ENCODE measurements at places on chromosomes 3 and 15.

DNA sequence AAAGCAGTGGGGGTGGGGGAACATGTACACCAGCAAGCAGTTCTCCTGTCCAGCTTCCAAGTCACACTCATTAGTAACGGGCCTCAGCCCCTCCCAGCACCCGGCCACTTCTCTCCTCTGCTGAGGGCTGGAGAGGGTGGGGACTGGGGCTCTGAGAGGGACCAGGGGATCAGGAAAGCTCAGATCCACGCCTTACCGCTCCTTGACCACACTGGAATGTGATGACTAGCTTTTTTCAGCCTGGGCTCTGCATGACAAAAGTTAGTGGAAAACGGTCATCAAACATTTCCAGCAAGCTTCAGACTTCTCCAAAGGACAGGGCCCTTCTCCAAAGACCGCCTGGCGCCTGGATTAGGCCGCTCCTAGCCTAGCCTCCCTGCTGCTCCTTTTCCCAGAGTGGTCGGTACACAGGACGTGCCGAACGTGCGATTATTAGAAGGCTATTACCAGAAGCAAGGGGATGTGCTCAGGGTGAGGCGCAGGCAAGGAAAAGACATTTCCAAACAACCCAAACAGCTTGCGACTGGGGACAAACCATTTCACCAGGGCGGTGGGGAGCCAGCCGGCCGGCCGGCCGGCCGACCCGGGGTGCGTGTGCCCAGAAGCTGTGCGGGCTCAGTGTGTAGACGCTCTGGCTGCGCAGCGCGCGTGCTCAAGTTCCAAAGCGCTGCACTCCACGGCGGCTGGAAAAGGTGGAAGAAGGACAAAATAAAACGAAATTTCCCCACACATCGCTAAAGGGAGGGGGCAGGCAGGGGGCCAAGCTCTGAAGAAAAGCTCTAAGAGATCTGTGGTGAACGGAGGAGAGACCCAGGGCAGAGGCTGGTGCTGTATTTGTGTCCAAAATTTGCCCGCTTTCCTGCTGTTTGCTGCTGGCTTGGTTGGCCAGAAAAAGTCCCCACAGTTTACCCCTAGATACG lies 51.0 kb upstream of the SSR3 start:
- no peak for DNase-seq

DNA sequence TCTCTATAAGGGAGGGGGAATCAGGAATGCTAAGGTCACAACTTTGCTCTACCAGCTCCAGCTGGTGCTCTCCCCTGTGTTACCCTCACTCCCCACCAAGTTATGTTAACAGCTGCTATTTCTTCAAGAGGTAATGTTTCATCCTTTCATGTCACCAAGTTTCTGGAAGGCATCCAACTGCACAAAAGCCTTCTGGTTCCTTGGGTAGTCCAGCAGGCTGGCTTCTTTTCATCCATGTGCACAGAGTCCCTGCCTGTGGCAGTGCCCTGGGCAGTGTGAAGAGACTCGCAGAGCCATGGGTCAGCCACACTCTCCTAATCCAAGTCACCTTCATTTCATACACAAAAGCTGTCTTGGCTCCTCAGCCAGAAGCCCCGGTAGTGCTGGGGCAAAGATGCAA lies 737.5 kb upstream of the LMCD1 start:
- DNase-seq = no peak

GRCh38 chr3:160811237-160811548 lies 55.2 kb downstream of the PPM1L start:
- DNase-seq = no peak

DNA sequence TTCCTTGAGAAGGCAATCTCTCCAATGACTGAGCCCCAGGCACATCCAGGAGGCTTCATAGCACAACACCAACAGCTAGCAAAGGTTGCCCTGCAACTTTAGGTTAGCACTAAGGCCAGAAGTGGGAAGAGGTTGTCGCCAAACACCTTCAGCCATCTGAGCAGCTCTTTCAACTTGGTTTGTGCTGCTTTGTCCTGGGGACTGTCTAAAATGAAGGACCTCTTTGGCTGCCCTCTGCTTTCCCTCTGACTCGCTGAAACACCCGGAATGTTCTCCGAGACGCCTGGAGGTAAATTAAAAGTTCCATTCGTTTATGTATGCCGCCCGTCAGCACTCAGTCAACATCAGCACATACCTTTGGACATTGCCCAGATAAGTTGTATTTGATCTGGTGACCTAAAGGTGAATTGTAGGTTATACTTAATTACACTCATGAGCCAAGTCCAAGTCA lies 121.2 kb upstream of the NR2F2 start:
- DNase-seq = no peak

DNA sequence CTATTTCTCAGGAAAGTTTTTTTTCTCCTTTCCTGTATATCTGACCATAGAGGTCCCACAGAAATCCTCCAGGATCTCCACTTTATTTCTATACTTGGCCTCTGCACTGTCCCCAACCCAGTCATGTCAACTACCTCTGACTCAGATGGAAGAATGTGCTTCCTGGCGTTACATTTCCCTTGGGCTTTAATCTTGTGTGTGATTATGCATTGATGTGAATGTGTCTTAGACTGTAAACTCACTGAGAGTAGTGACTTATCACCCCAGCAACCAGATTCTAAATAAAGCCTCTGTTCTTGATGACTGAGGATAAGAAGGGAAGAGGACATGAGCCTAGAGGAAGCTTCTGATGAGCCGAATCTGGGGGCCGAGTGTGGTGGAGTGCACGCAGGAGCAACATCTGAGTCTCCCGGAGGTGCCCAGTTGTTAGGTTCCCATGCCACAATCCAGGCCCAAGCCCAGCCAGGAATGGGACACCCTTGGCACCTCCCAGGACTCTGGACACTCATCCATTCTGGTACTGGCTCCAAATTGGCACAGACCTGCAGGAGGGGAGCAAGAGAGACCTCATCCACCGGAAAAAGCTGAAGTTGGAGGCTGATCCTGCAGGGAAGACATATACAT lies 32.1 kb upstream of the HEG1 start:
- DNase-seq = no peak

DNA sequence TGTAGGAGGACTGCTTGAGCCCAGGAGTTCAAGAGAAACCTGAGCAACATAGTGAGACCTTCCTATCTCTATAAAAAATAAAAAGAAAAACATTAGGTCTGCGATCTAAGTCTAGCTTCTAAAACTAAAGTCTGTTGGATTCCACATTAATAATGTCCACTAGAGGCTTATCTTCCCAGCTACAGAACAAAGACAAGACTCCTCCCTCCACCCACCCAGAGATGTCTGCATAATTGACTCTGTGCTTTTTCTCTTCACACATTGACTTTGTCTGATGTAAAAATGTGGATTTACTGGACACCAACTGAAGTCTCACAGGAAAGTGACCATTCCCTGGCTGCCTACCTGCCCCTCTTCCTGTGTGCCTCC lies 91.8 kb downstream of the ATP10A start:
- DNase-seq = no peak

- DNase-seq = no peak
Measured at GRCh38 chr3:45785605-45786150, 10.7 kb downstream of the SLC6A20 start.

Data from activated CD8-positive, alpha-beta memory T cell treated with anti-CD3 and anti-CD28 coated beads for 1 hour (primary cell).